ENCODE measurements at places on chromosomes 1 and 21. TPM values are rescaled to one million over a fixed set of nuclear protein-coding genes. Genes with fewer than 3 reads are reported as not detected.

DNA sequence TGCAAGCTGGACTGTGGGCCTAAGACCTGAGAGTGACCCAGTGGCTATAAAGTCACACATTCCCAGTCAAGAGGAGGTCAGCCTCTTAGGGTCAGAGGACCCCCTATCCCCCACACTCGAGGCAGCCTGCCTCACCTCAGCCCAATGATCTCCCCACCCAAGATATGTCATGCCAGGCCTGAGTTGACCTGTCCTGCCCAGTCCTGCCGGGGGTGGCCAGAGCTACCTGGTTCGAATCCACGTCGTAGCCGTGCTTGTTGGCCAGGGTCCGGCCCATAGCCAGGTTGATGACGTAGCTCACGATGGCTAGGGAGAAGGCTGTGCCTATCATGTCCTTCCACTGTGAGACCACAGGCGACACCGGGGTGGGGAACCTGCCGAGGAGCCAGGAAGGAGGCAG lies 15.6 kb downstream of the SLC26A9 start:
- H3K27me3 ChIP-seq = no peaks in the 10 kb centered on the region
- H3K36me3 ChIP-seq = no peaks in the 10 kb centered on the region
- no peak overlapping the region for H3K4me3 ChIP-seq

DNA sequence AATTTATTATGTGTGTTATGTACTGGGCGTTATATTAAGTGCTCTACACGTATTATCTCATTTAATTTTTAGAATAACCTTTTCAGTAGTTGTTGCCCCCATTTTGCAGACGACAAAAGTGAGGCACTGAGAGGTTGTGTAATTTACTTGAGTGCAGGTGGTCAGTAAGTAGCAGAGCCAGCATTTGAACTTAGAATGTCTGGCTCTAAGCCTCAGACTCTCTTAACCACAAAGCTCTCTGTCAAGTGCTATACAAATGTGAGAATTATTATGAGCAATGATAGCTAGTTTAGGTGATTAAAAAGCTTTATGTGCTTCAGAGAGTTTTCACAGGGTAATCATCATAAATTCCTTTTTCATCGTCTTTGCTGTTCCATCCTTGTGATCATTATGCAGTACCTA lies 96.3 kb upstream of the UBE2U start:
- peaks cover 3% of the 10 kb centered on the region for H3K36me3 ChIP-seq
- H3K27ac ChIP-seq = no peak overlapping the region
- H3K27me3 ChIP-seq = no peaks in the 10 kb centered on the region
- peaks cover 58% of the 10 kb centered on the region for H3K4me1 ChIP-seq
- no peak overlapping the region for H3K4me3 ChIP-seq

GRCh38 chr1:238722812-238723211 lies 663.6 kb upstream of the CHRM3 start:
- H3K27me3 ChIP-seq = no peaks in the 10 kb centered on the region
- no peak overlapping the region for H3K27ac ChIP-seq
- no peak overlapping the region for H3K4me3 ChIP-seq
- no peak for DNase-seq

- DNase-seq = no peak
- H3K27me3 ChIP-seq = no peaks in the 10 kb centered on the region
- no peaks in the 10 kb centered on the region for H3K36me3 ChIP-seq
- peaks cover 27% of the 10 kb centered on the region for H3K4me1 ChIP-seq
These were observed 7.2 kb downstream of the TMEM201 start for GRCh38 chr1:9595968-9596340.

DNA sequence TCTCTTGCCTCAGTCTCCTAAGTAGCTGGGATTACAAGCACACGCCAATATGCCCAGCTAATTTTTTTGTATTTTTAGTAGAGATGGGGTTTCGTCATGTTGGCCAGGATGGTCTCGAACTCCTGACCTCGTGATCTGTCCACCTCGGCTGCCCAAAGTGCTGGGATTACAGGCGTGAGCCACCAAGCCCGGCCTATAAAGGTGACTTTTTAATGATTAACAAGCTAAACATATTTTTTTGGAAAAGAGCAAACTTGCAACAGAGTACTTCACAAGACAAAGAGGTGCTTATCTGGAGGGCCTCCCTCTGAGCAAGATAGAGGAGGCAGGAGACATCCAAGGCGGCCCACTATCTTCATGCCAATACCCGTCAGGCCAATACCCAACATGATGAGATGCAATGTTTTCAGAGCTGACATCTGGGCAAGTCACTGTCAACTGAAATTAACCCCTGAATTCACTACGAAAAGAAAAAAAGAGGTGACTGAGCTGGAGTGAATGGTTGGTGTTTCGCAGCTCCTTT lies 10.5 kb downstream of the BCAR3 start:
- peaks cover 68% of the 10 kb centered on the region for H3K4me1 ChIP-seq
- peaks cover 23% of the 10 kb centered on the region for H3K36me3 ChIP-seq
- no peaks in the 10 kb centered on the region for H3K27me3 ChIP-seq
- DNase-seq = no peak

Gene SYNC
- total RNA-seq = not detected

GRCh38 chr1:183607322-183607980 lies 17.2 kb upstream of the NCF2 start:
- H3K27me3 ChIP-seq = no peaks in the 10 kb centered on the region
- no peak overlapping the region for H3K4me3 ChIP-seq
- H3K27ac ChIP-seq = no peak overlapping the region
- H3K4me1 ChIP-seq = peaks cover 11% of the 10 kb centered on the region

Data from neural crest cell (in vitro differentiated cells).